ENCODE measurements at places on chromosomes 1 and 21.

DNA sequence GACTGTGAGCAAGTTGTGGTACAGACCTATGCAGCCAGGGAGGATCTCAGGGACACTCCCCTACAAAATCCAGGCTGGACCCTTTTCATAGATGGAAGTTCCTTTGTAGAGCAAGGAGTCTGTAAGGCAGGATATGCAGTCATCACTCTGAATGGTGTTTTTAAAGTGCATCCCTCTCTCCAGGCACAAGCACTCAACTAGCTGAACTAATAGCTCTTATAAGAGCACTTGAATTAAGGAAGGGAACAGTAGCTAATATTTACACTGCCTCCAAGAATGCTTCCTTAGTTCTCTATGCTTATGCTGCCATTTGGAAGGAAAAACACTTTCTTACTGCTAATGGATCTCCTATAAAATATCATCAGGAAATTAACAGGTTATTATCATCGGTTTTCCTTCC, 27.0 kb upstream of the SMYD3 start:
- DNase-seq: no peak

GRCh38 chr1:182507685-182508084, 57.7 kb downstream of the RGSL1 start:
- no peak for DNase-seq

DNA sequence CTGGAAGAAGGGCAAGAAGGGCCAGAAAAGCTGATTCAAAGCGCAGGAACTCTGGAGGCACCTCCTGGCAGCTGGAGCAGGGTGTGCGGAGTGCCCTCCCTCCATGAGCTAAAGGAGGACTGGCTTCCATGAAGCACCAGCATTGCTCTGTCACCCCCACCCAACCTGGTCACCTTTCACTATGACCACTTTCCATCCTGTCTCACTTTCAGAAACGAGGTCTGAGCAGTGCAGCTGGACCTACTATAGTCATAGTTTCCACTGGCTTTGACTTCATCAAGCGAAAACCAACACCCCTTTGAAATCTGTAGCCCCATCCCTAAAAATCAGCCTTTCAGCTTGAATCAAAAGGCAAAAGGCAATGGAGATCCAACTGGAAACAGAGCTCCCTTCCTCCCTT, 84.8 kb upstream of the CACNA1E start:
- DNase-seq: no peak

DNA sequence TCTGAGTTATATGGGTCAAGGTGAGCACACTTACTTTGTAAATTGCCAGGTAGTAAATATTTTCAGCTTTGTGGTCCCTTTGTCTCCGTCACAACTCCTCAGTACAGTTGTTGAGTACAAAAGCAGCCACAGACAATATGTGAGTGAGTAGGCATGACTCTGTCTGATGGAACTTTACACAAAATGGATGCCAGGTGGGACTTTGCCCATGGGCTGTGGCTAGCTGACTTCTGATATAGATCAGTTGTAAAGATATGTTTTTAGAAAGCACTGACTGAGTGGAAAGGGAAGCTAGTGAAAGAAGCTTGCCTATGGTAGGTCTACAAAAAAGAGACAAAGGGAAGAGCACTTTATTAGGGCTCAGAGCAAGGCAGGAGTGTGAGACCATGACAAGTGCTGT, 23.1 kb upstream of the IGSF5 start:
- no peak for DNase-seq

DNA sequence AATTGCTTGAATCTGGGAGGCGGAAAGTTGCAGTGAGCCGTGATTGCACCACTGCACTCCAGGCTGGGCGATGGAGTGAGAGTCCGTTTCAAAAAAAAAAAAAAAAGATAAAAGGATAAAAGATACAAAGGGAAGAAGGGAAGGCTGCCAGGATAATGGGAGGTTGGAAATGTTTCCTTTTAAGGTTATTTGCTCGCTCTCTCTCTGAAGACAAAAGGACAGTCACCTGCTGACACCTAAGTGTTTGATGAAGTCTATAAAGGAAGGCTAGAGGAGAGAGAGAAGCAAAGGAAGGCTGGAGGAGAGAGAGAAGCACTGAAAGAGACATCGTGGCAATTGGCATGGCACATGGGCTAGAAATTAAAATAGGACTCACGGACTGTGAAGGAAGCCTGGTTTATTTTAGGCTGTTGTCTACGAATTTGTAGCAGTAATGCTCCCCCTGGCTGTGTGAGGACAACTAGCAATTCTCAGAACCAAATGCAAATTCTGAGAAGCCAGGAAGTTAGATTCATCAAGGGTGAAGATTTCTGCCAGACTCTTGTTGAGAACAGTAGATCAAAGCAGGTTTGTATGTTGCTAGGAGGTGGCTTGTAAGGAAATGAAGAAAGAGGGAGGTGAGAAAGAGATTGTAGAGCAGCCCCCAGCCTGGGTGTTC, 154.2 kb downstream of the ZP4 start:
- DNase-seq: no peak

- no peak for DNase-seq
These were observed 1995.8 kb downstream of the NCAM2 start for GRCh38 chr21:22993822-22994574.

- DNase-seq: no peak
These were observed 29.2 kb upstream of the LRRC3 start for GRCh38 chr21:44425895-44426662.

GRCh38 chr1:20578062-20578461, 10.8 kb upstream of the CDA start:
- no peak for DNase-seq

- DNase-seq: no peak
These were observed 12.9 kb downstream of the AHDC1 start for GRCh38 chr1:27590917-27591508.

- no peak for DNase-seq
These were observed 53.5 kb upstream of the SLC22A15 start for GRCh38 chr1:115922801-115923200.

DNA sequence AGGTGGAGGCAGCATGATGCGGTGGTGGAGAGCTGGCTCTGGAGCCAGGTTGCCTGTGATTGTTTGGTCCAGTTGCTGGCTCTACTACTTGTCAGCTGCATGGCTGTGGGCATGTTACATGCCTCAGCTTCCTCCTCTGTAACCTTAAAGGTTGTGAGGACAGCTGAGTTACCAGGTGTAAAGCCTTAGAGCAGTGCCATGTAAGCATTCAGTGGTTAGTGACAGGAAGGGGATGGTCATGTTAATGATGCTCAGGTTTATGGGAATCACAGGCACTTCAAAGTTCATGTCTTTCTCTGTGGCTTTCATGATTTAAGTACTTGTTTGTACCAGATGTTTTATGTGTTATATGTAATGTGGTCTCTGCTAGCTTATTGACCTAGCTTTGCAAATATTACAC, 32.6 kb downstream of the PTGFRN start:
- DNase-seq: no peak

GRCh38 chr1:92754000-92754718, 30.7 kb downstream of the EVI5 start:
- DNase-seq: no peak

DNA sequence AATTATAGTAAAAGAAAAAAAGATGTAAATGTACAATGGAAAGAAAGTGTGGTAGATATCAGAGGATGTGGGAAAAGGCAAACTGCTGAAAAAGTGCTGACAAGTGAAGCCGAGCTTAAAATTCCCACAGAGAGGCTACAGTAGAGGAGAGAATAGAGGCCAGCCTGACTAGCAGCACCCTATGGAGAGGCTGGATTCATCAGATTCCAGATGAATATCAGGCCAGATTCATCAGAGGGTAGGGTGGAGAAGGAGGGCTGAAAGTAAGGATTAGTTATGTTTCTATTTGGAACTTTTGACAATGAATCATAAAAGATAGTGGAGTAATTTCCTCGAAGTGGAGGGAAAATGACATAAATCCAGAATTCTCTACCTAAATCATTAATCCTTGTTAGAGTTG, 60.4 kb upstream of the NEK7 start:
- DNase-seq: no peak
